ENCODE measurements at places on chromosomes 6 and 20.

- no peaks in the 10 kb centered on the region for H3K27me3 ChIP-seq
- peak overlapping the region; percentile 53 for H3K27ac ChIP-seq
- peaks cover 55% of the 10 kb centered on the region for H3K36me3 ChIP-seq
- peaks cover 14% of the 10 kb centered on the region for H3K4me1 ChIP-seq
These were observed 32.8 kb downstream of the GSS start for GRCh38 chr20:34922654-34923381.

DNA sequence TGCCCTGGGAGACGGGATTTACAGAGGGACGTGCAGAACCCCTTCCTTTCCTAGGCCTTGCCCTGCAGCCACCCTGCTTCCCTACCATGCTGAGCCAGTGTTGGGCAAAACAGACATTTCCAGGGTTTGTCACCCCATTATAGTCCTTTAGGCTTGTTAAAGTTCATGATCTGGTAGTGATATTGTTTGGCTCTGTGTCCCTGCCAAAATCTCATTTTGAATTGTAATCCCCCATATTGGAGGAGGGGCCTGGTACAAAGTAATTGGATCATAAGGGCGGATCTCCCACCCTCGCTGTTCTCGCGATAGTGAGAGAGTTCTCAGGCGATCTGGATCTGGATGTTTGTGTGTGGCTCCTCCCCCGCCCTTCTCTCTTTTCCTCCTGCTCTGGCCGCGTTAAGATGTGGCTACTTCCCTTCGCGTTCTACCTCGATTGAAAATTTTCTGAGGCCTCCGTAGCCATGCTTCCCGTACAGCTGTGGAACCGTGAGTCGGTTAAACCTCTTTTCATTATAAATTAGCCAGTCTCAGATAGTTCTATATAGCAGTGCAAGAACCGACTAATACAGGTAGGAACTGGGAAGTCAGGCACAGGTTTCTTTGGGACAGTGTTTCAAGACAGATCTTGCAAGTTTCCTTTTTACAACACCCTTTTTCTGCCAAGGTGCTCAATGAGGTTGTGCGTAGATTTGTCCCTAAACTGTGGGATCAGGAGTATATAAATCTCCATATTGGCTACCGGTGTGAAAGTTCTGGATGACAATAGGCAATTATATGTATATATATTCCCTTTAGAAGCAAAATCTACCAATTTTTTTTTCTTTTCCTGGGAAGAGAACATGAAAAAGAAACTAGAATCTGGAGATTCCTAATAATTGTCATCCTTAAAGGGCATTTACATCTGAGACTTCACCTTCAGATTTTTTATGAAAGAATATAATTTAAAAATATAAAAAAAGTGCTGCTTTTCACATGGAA, 152.1 kb downstream of the SAMD5 start:
- no peak for DNase-seq
- H3K27me3 ChIP-seq = no peaks in the 10 kb centered on the region
- no peaks in the 10 kb centered on the region for H3K36me3 ChIP-seq
- no peak overlapping the region for H3K4me3 ChIP-seq
- H3K4me1 ChIP-seq = no peaks in the 10 kb centered on the region
- no peak overlapping the region for H3K27ac ChIP-seq

- H3K4me1 ChIP-seq = no peaks in the 10 kb centered on the region
- no peak overlapping the region for H3K4me3 ChIP-seq
- H3K36me3 ChIP-seq = peaks cover 14% of the 10 kb centered on the region
- H3K27ac ChIP-seq = no peak overlapping the region
- no peaks in the 10 kb centered on the region for H3K27me3 ChIP-seq
These were observed 81.8 kb downstream of the KIF16B start for GRCh38 chr20:16491294-16491905.

- no peak for DNase-seq
- H3K4me3 ChIP-seq = no peak overlapping the region
- no peaks in the 10 kb centered on the region for H3K27me3 ChIP-seq
- H3K4me1 ChIP-seq = no peaks in the 10 kb centered on the region
- no peak overlapping the region for H3K27ac ChIP-seq
These were observed 58.5 kb upstream of the B3GAT2 start for GRCh38 chr6:71015392-71015791.

DNA sequence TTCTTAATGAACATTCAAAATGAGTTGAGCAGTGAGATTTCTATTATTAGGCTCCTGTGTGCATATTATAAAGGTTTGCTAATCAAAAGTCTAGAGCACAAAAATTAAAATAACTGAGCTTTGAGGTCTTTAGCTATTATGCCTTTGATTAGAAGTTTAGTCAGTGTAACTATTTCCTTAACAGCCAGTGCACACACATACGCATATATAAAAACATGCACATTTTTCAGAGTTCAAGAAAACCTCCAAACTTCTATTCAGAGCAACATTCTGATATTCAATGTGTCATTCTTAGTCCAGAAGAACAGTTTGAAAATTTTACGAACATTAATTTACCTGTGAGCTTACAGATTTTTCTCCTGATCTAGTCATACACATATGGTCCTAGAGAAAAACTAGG, 48.3 kb upstream of the MYB start:
- no peak overlapping the region for H3K4me3 ChIP-seq
- DNase-seq = no peak
- no peaks in the 10 kb centered on the region for H3K36me3 ChIP-seq
